Right lobe of liver (tissue), 6 donors: ENCODE measurements at places on chromosomes 6 and 20. TPM values are rescaled to one million over a fixed set of nuclear protein-coding genes. Genes with fewer than 3 reads are reported as not detected.

ZSCAN12 gene
- 1.4 TPM for total RNA-seq

IL17A gene
- total RNA-seq, result not detected

ME1 gene
- total RNA-seq, result 18.2 TPM

SRC gene
- total RNA-seq, result 12.0 TPM

BCLAF1 gene
- total RNA-seq, result 30.5 TPM

PNPLA1 gene
- not detected for total RNA-seq

TXLNB gene
- total RNA-seq, result 0.09 TPM

CLIC5 gene
- 0.20 TPM for total RNA-seq
